Heart right ventricle (tissue), 16 donors: ENCODE measurements at places on chromosomes 4 and X. TPM values are rescaled to one million over a fixed set of nuclear protein-coding genes. Genes with fewer than 3 reads are reported as not detected.

F8A2 gene
- total RNA-seq, result not detected

- no peak for DNase-seq
Measured at GRCh38 chr4:10701702-10702460, 17.3 kb upstream of the CLNK start.

MAGEA3 gene
- total RNA-seq, result not detected

DNA sequence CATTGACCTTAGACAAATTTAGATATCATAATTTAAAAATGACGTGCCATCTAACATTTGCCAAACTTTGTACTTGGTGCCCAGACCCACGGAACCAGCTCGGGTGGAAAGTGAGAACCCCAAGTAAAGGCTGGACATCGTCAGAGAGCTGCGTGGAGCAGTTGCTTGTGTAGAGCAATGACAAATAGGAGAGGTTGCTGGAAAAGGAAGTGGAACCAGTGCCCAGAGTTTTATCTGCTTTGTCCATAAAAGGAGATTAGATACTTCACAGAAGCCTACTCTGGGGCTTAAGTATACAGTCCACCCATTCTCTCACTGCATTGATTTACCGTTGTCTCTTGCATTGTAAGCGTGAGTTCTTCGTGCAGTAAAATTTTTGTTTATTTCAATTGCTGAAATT, 5.4 kb upstream of the TBC1D1 start:
- DNase-seq, result no peak

GRCh38 chr4:6852582-6852981, 57.0 kb upstream of the TBC1D14 start:
- no peak for DNase-seq

DNA sequence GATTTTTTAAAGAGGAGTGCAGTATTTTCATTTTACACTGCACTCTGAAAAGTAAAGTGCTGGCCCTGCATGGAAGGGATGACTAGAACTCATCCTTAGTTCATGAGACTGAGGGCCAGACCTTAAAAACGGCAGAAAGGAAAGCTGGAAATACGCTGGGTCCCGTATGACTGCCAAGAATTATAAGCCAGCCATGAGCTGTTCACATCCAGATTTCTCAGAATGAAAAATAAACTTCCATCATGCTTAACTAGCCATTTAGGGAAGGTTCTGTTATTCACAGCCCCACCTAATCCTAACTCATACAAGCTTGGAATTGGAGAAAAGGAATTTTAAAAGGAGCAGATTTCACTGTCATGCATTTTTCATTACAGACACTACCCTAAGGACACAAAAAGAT, 894.4 kb downstream of the FAT4 start:
- no peak for DNase-seq

GRCh38 chr4:791898-792625, 33.9 kb downstream of the CPLX1 start:
- no peak for DNase-seq

GRCh38 chr4:140406292-140406691, 21.2 kb downstream of the CLGN start:
- DNase-seq, result no peak

GPR50 gene
- total RNA-seq, result not detected

- DNase-seq, result no peak
Measured at GRCh38 chr4:175413561-175413960, 398.5 kb downstream of the GPM6A start.

- DNase-seq, result no peak
Measured at GRCh38 chr4:60805500-60806313, 394.4 kb upstream of the ADGRL3 start.
